ENCODE measurements at places on chromosomes 5 and 9. TPM values are rescaled to one million over a fixed set of nuclear protein-coding genes. Genes with fewer than 3 reads are reported as not detected.

NTNG2 gene
- total RNA-seq: 0.16 TPM

IL3 gene
- total RNA-seq: not detected

- no peaks in the 10 kb centered on the region for H3K4me1 ChIP-seq
- H3K27me3 ChIP-seq: no peaks in the 10 kb centered on the region
- H3K27ac ChIP-seq: no peak overlapping the region
- H3K36me3 ChIP-seq: no peaks in the 10 kb centered on the region
Observed at GRCh38 chr9:8419596-8420275, 620.2 kb upstream of the DMAC1 start.

ANKDD1B gene
- total RNA-seq: not detected

DNA sequence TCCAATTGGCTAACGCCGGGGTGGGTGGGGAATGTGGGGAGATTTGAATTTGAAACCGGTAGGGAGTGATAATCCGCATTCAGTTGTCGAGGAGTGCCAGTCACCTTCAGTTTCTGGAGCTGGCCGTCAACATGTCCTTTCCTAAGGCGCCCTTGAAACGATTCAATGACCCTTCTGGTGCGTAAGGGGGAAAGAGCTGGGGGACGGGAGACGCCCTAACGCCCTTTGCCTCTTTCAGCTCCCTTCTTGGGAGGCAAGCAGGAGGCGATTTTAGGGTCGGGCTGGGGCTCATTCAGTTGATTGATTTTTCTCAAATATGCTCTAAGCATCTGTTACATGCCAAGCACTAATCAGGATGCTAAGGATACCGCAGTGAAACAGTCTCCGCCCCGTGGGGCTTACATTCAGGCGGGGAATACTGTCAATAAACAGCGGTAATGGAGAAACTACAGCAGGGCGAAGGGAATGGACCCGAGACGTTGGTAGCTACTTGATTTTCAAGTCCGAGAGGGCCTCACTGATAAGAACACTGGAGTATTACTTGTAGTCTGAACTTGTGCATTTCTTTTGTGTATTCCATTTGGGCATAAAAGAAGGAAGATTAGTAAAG, at the start of gene HMMR:
TSS of gene HMMR (plus strand) at position 71 of the 610 bp plus-strand sequence. CDS start at position 132, 61 bp downstream.
- H3K4me1 ChIP-seq: no peaks in the 10 kb centered on the region
- DNase-seq: no peak
- peak within 1 kb of the TSS; percentile 95 for H3K27ac ChIP-seq
- no peaks in the 10 kb centered on the region for H3K27me3 ChIP-seq
- H3K4me3 ChIP-seq: peak within 1 kb of the TSS; percentile 78

DNA sequence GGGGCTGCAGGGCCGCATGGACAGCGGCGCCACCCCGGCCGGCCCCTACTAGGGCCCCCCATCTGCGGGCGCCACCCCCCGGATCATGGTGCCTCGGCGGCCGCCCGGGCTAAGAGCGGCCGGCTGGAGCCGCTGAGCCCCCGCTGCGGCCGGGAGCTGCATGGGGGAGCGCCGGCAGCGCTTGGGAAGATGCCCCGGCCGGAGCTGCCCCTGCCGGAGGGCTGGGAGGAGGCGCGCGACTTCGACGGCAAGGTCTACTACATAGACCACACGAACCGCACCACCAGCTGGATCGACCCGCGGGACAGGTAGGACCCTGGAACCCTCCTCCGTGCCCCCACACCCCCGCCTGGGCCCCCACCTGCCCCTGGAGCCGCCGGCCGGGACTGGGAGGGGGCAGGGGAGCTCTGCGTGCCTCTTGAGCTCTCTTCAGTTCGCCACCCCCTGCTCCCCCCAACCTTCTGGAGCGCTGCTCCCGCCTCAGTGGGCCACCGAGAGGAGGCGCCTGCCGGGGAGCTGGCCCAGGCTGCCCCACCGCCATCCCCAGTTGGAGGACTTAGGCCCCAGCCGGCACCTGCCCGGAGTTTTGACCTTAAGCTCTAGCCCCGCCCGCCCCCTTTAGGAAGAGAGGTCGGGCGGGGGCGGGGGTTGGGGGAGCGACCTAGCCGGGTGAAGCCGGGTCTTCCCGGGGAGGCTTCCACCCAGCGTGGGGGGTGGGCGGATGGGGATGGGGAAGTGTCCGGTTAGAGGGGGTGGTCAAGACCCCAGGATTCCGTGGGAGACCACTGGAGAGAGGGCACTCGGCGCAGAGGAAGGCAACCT, 730 bp downstream of the WWC1 start:
- H3K27me3 ChIP-seq: no peaks in the 10 kb centered on the region
- H3K4me1 ChIP-seq: peaks cover 35% of the 10 kb centered on the region
- no peaks in the 10 kb centered on the region for H3K36me3 ChIP-seq

CDX1 gene
- total RNA-seq: not detected

GRCh38 chr5:36531401-36531800, 75.0 kb upstream of the SLC1A3 start:
- no peak overlapping the region for H3K27ac ChIP-seq
- no peaks in the 10 kb centered on the region for H3K36me3 ChIP-seq
- H3K27me3 ChIP-seq: no peaks in the 10 kb centered on the region
- no peak for DNase-seq
- no peaks in the 10 kb centered on the region for H3K4me1 ChIP-seq

GRCh38 chr5:121009058-121009457, 545.0 kb downstream of the PRR16 start:
- H3K27ac ChIP-seq: no peak overlapping the region
- H3K4me1 ChIP-seq: no peaks in the 10 kb centered on the region
- H3K4me3 ChIP-seq: no peak overlapping the region
- no peaks in the 10 kb centered on the region for H3K27me3 ChIP-seq
- DNase-seq: no peak
- H3K36me3 ChIP-seq: no peaks in the 10 kb centered on the region

DMRT3 gene
- total RNA-seq: not detected

DNA sequence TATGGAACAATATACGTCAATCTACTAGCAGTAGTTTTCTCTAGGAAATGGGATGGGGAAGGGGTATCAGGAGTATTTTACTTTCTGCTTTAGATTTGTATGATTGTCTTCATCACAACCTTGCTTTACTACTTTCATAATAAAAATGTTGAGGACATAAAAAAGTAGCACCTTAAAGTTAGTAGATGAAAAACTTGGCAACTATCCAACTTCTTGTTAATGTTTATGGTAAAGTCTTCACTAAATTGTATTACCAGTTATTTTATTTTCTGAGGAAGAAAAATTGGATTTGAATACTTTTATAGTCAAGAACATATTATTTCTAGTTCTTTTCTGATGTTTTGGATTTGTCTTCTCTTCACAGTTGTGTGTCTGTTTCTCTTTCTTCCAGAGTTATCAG, 372.1 kb downstream of the ARRDC3 start:
- H3K36me3 ChIP-seq: no peaks in the 10 kb centered on the region
- DNase-seq: no peak
- no peak overlapping the region for H3K27ac ChIP-seq
- no peak overlapping the region for H3K4me3 ChIP-seq
- H3K27me3 ChIP-seq: no peaks in the 10 kb centered on the region

SLC35D2 gene
- total RNA-seq: 40.0 TPM

NR5A1 gene
- not detected for total RNA-seq

- no peaks in the 10 kb centered on the region for H3K4me1 ChIP-seq
- H3K4me3 ChIP-seq: no peak overlapping the region
- no peaks in the 10 kb centered on the region for H3K27me3 ChIP-seq
- no peak overlapping the region for H3K27ac ChIP-seq
Observed at GRCh38 chr9:75685062-75685461, 205.4 kb upstream of the PCSK5 start.

TEX48 gene
- not detected for total RNA-seq

OTP gene
- not detected for total RNA-seq

GPR150 gene
- total RNA-seq: not detected

MOB3B gene
- total RNA-seq: 1.1 TPM

DNA sequence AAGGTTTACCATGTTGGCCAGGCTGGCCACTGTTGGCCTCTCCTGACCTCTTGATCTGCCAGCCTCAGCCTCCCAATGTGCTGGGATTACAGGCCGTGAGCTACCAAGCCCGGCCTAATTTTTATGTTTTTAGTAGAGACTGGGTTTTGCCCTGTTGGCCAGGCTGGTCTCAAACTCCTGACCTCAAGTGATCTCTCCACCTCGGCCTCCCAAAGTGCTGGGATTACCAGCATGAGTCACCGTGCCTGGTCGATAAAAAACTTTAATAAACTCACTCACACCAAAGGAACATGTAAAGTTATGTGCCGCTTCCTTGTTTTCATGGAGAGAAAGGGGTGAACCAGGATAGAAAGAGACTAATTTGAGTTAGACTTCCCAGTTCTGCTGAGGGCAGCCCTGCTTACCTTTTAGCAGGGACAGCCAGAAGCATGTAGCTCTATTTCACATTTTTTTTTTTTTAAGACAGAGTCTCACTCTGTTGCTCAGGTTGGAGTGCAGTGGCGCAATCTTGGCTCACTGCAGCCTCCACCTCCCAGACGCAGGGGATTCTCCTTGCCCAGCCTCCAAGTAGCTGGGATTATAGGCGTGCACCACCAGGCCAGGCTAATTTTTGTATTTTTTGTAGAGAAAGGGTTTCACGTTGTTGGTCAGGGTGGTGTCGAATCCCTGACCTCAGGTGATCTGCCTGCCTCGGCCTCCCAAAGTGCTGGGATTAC, 11.4 kb upstream of the HAUS6 start:
- peak; percentile 39 for DNase-seq
- peaks cover 23% of the 10 kb centered on the region for H3K36me3 ChIP-seq
- H3K4me1 ChIP-seq: no peaks in the 10 kb centered on the region
- H3K27me3 ChIP-seq: no peaks in the 10 kb centered on the region
- H3K27ac ChIP-seq: no peak overlapping the region

- H3K4me3 ChIP-seq: no peak overlapping the region
- no peaks in the 10 kb centered on the region for H3K27me3 ChIP-seq
- H3K4me1 ChIP-seq: no peaks in the 10 kb centered on the region
Observed at GRCh38 chr5:174453690-174454089, 270.7 kb upstream of the MSX2 start.

DNA sequence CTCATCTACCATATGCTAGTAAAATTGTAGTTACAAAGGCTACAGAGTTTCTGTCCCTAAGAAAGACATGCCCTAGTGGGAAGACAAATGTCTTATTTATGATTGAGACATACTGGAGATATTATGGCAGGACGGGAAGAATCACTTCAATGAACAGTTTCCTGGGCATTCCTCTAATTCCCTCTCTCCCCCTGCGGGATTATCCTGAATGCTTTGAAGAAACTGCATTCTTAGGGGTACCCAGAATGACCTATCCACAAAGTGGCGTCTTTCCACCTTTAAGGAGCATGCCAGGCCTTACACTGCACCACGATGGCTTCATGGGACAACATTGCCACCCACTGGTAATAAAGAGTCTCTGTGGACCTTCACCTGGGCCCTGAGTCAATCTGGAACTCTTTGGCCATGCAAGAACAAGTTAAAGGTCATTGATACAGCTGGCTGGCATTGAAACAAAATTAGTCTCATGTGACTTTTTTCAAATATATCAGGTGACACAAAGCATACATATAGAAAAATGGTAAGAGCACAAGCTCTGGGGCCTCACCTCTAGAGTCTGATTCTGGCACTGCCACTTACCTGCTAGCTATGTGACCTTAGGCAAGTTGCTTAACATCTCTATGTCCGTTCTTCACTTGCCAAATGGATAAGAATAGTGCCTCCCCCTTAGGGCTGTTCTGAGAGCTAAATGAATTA, 32.0 kb downstream of the ANKRD55 start:
- peaks cover 25% of the 10 kb centered on the region for H3K4me1 ChIP-seq
- H3K27me3 ChIP-seq: no peaks in the 10 kb centered on the region
- no peak overlapping the region for H3K4me3 ChIP-seq
- no peak overlapping the region for H3K27ac ChIP-seq
- no peaks in the 10 kb centered on the region for H3K36me3 ChIP-seq

DMRT1 gene
- not detected for total RNA-seq

DNA sequence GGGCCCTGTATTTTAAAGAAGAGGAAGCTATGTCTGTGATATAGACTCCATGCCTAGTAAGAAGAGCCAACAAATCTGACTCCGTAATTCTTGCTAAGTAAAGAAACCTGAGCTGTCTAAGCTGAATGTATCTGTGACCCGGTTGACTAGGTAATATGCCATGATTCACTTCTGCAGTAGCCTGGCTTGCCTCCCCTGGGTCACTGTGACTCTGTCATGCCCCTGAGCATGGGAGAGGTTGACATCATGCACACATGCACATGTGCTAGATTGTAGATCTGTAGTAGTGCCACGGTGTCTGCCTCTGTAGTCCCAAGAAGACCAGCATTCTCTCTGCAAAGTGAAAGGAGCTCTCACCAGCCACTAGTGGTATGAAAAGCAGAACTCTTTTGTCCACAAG, 9.1 kb downstream of the SLC22A5 start:
- H3K27ac ChIP-seq: no peak overlapping the region
- H3K4me1 ChIP-seq: no peaks in the 10 kb centered on the region
- H3K27me3 ChIP-seq: no peaks in the 10 kb centered on the region
- no peak for DNase-seq
- no peak overlapping the region for H3K4me3 ChIP-seq

GRCh38 chr5:137234973-137235943, 263.9 kb downstream of the SPOCK1 start:
- no peaks in the 10 kb centered on the region for H3K27me3 ChIP-seq
- no peaks in the 10 kb centered on the region for H3K4me1 ChIP-seq
- DNase-seq: no peak
- no peak overlapping the region for H3K4me3 ChIP-seq
- no peak overlapping the region for H3K27ac ChIP-seq

GRCh38 chr9:134189470-134190231, 25.3 kb upstream of the RNU6ATAC start:
- no peaks in the 10 kb centered on the region for H3K27me3 ChIP-seq
- DNase-seq: peak; percentile 68
- no peaks in the 10 kb centered on the region for H3K36me3 ChIP-seq
- H3K27ac ChIP-seq: peak overlapping the region; percentile 87
- H3K4me3 ChIP-seq: no peak overlapping the region

NR4A3 gene
- total RNA-seq: 0.28 TPM

DNA sequence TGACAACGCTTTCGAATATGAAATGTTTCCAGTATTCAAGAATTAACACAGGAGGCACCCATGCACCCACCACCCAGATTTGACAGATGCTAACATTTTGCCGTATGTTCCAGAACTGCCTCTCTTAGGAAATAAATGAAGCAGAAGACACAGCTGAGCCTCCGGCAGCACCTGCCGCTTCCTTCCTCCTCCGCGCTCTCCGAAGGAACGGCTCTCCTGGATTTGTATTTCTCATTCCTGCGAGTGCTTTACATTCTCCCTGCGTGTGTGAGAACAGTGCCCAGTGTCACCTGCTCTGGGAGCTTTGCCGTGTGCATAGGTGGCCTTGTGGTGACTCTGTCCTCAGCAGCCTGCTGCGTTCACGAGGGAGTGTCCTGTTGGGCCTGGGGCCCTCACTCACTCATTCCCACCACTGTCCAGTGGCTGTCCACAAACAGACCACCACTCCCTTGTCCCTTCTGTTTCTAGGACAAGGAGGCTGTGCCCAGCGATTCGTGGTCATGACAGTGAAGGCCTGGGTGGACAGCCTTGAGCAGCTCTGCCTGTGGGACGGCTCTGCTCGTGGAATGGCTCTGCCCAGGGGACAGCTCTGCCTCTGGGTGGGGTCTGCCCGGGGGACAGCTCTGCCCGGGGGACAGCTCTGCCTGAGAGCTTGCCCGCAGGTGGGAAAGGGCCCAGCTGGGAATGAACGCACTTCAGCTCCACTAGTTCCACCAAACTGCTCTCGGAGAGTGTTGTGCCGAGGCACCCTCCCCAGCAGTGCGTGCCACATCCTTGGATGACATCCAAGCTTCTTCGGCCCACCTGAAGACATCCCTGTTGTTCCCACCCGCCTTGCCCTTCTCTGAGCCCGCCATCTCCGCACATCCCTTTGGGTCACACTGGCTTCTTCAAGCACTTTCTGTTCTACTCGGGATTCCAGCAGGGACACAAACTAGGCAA, 170.5 kb upstream of the PPP1R26 start:
- H3K36me3 ChIP-seq: no peaks in the 10 kb centered on the region
- no peak for DNase-seq
- no peaks in the 10 kb centered on the region for H3K4me1 ChIP-seq
- no peaks in the 10 kb centered on the region for H3K27me3 ChIP-seq
